ENCODE measurements at places on chromosomes 7 and 10. TPM values are rescaled to one million over a fixed set of nuclear protein-coding genes. Genes with fewer than 3 reads are reported as not detected.

DNA sequence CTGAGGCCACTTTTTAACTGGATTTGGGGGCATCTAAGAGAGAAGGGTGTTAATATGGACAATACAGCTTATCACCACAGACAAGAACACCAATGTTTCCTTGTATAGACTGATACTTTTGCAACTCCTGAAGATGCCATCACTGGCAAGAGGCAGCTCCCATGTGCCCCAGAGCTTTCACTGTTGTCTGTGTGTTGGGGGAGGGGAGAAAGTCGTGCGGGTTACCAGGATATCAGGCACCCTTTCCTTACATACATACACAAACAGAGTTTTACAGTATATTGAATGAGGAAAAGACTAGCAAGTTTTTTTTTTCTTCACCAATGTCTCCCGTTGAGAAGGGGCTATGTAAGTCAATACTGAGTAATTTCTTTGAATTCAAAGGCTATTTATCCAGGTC lies 4.1 kb upstream of the DLX6 start:
- no peak for DNase-seq

- no peak for DNase-seq
These were observed 668.3 kb upstream of the FOXK1 start for GRCh38 chr7:4013793-4014192.

GRCh38 chr10:31268444-31269303 lies 50.3 kb upstream of the ZEB1 start:
- no peak for DNase-seq

- DNase-seq = no peak
These were observed 5.4 kb downstream of the SUV39H2 start for GRCh38 chr10:14884082-14884481.

GRCh38 chr7:111113263-111114017 lies 22.5 kb downstream of the LRRN3 start:
- no peak for DNase-seq

- no peak for DNase-seq
These were observed 85.3 kb downstream of the ZNF33B start for GRCh38 chr10:42553064-42553407.

GRCh38 chr7:133652547-133652946 lies 399.7 kb downstream of the EXOC4 start:
- no peak for DNase-seq

GRCh38 chr7:152881893-152882292 lies 122.3 kb downstream of the ACTR3B start:
- DNase-seq = no peak

- DNase-seq = no peak
These were observed 71.2 kb downstream of the BMPR1A start for GRCh38 chr10:86827639-86828038.

DNA sequence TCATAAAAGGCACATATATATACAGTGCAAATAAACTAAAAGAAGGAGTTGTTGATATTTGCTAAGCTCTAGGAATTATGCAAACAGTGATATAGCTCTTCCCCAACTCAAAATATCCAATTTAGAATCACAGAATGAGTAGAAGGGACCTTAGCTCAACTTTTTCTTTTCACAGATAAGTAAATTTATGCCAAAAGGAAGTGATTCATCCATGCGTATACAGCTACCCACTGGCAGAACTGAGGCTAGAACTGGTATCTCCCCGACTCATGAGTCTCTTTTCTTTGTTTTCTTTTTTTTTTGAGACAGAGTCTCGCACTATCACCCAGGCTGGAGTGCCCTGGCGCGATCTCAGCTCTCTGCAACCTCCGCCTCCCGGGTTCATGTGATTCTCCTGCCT lies 54.2 kb upstream of the SVIL start:
- no peak for DNase-seq

GRCh38 chr7:107076781-107077698 lies 32.5 kb downstream of the PRKAR2B start:
- DNase-seq = no peak

DNA sequence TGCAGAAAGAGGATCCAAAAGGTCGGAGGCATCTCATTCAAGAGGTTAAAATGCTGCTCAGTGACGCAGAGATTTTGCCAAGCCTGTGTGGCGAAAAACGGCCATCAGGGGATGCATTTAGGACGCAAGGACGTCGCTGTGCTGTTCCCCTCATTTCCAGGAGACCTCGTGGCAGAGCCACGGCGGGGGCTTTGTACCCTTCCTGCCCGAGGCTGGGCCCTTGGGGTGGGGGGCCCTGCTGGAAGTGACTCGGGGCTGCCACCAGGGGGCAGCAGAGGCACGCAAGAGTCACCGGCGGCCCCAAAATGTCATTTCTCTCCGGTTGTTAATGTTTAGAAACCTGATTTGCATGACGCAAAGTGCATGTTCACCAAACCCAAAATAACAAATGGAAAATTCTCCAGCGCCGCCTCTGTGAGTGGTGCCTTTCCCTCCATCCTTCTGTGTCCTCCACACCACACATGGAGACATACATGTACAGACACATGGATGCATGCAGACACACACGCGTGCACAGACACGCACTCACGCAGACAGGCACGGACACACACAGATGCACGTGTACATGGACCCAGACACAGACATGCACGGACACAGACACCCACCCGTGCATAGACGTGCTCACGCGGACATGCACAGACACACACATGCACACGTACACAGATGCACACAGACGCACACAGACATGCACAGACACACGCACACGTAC lies 51.0 kb upstream of the NKX6-2 start:
- peak; percentile 43 for DNase-seq

DNA sequence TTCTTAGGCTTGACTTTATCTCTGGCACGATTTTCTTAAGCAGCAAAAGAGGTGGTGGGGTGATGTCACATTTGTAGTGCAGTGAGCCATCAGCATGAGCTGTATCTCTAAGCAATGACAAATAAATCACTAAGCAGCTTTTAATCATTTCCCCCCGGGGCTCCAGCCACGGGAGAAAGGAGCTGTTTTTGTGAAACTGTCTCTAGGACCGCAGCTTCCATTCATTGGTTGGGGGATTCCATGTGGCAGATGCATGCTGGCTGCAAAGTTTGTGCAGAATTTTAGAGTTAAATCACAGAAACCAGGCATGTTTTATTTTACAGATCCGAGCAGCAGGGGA lies 464 bp downstream of the KIAA1217 start:
- DNase-seq = no peak

DNA sequence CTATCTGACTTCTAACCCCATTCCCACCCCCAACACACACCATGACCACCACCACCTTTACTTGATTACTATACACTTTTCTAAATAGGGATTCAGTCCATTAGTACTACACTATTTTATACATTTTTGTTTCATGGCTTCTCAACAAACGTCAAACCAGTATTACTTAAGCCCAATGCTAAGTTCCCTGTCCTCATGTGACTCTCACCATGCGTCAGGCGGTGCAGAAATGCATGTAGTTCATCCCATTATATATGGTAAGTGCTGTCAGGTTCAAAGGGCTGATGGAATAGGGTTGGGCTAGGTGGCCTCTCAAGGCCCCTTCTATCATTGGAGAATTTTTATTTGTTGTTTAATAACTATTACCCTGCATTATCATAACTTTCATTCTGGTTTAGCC lies 19.5 kb upstream of the VPS41 start:
- no peak for DNase-seq

- no peak for DNase-seq
These were observed 262.0 kb downstream of the ADRA2A start for GRCh38 chr10:111338805-111339204.

- no peak for DNase-seq
These were observed 4.0 kb upstream of the LEP start for GRCh38 chr7:128236924-128237586.

DNA sequence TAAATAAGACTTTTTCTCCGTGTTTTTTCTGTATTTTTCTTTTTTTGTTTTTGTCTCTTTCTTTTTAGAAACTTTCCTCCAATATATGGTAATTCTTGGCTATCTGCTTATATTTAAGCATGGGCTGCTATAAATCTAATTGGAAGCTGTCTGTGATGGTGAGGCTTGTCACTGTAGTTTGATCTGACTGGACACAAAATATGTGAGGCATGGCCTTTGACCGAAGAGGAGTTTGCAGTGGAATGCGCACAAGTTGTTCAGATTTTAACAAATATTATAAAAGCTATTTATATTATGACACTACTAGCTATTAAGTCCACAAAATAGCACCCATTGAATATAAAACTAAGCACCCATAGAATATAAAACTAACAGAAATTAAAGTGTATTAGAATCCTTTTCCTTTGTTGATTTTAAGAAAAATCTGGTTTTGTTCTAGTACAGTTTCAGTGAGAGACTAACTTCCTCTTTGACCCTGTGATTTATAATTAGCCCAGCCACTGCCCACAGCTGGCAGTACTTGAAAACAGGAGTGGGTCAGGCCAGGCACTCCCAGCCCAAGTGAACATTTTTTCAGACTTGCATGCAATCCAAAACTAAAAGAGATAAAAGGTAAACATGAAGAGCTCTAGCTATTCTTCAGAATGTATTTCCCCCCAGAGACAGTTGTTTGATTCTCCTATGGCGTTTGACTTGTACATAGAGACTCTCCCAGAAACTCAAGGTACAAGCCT lies 69.9 kb upstream of the FGL2 start:
- no peak for DNase-seq

GRCh38 chr10:19862811-19863515 lies 46.7 kb downstream of the PLXDC2 start:
- DNase-seq = no peak

DNA sequence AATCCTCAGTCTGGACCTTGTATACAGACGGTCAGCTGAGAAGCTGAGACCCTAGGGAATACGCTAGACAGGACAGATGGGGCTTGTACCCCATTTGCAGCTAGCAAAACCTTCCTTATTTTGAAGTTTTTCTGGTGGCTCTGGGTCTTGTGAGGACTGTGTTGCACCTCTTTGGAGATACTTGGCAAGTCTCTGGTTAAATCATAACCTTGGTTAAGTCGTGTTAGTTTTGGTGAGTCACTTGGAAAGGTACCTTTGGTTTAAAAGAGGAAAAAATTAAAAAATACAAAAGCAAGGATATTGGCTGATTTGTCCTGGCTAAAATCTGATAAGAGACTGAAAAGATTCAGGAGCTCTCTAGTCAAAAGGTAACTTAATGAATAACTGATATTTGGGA lies 140.6 kb downstream of the COBL start:
- no peak for DNase-seq

- DNase-seq = no peak
These were observed 12.6 kb upstream of the AOAH start for GRCh38 chr7:36736899-36737211.

DNA sequence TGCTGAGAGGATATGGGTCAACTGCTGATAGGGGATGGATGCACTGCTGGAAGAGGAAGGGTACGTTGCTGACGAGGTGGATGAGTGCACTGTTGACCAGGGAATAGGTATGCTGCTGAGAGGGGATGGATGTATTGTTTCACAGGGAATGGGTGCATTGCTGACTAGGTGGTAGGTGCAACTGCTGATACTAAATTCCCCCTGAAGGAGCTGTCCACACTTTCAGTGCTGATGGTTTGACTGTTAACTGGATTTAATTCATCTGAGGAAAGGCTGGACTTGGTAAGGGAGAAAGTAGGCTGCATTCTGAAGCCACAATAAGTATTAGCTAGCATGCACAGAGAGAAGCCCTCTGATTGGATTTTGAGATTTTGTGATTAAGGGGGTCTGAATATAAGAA lies 1196.8 kb upstream of the PHF14 start:
- DNase-seq = peak; percentile 9

GRCh38 chr10:97179731-97180362 lies 5.9 kb downstream of the SLIT1 start:
- peak; percentile 40 for DNase-seq

DNA sequence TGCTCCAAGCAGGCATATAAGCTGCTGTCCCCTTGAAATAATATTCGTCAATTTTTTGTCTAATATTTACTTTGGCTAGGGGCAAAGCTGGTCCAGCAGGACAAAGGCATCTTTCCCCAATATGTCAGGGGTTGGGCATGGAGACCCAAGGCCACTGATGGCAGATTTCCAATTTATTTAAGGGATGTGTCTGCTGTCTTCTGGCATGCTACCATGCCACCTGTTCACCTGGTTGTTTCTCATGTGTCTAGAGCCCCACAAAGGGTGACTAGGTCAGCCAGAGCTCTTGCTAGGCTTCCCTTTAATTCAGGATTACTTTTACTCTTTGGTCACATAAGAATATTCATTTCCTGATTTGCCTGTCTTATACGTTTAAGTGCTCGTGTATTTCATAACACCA lies 22.1 kb upstream of the SYPL1 start:
- no peak for DNase-seq

DNA sequence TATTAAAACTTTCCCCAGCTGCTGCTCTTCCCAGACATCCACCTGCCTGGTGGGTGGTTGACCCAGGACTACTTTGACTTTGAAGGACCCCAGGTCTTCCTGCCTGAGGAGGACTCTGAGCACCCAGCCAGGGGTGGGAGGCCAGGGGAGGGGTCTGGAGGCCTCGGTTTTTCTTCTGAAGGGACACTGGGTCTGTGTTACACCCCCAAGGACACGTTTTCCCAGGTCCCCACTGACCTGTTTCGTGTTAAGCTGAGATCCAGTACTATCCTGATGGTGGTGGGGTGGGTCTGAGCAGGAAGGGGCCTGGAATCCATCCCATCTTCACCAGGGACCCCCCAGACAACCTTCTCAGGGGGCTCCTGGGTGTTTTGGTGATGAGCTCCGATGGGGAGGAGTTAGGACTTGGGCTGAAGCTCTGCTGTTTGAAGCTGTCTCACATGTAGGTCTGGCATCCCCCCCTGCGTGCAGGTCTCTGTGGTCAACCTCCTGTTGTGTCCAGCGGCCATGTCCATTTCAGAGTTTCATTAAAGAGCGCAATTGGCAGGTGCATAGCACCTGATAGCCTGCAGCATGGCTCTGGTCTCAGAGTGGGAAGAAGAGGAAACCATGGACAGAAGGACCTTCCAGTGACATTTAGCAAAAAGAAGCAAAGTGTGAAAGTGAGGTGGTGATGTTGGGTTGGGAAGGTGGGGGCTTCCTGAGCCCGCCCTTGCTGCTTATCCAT lies 3.5 kb downstream of the JAKMIP3 start:
- no peak for DNase-seq

The AZGP1 gene
- not detected for total RNA-seq

The PPP1R3C gene
- 30.0 TPM for total RNA-seq

The SVOPL gene
- total RNA-seq = 1.4 TPM

The NRAP gene
- total RNA-seq = not detected

The ZNF282 gene
- 47.0 TPM for total RNA-seq

The SEMA3E gene
- total RNA-seq = 1.1 TPM

The BICC1 gene
- 4.9 TPM for total RNA-seq

The NUPR2 gene
- not detected for total RNA-seq

The WASHC2A gene
- total RNA-seq = 40.4 TPM

The ANKRD1 gene
- total RNA-seq = 61.8 TPM

The HIPK2 gene
- 146 TPM for total RNA-seq

The ASZ1 gene
- total RNA-seq = not detected

The KAZALD1 gene
- total RNA-seq = 1.3 TPM

The ANKIB1 gene
- 66.1 TPM for total RNA-seq
